ENCODE measurements at places on chromosomes 1 and 21.

DNA sequence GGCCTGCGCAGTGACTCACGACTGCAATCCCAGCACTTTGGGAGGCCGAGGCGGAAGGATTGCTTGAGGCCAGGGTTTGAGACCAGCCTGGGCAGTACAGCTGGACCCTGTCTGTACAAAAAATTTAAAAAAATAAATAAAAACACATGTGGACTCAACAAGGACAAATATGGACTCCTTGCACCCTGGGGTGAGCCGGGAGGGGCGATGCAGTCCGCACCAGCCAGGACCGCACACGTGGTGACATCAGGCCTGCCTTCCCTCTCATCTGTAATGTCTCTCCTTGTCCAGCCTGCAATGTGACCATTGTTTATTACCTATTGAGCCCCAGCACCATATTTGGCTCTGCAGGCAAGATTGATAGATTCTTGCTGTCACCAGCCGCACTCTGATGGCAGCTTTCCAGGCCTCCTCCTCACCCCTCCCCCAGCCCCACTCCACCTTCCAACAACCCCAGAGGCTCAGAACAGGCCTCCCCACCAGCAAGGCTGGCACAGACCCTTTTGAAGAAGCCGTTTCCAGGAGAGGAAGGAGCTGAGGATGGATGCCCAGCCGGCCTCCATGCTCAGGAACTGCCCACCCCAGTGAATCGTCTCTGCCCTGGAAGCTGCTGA lies 55.2 kb downstream of the IRF2BP2 start:
- no peak for DNase-seq

GRCh38 chr21:34534522-34534921 lies 22.5 kb upstream of the KCNE1 start:
- DNase-seq, result no peak

DNA sequence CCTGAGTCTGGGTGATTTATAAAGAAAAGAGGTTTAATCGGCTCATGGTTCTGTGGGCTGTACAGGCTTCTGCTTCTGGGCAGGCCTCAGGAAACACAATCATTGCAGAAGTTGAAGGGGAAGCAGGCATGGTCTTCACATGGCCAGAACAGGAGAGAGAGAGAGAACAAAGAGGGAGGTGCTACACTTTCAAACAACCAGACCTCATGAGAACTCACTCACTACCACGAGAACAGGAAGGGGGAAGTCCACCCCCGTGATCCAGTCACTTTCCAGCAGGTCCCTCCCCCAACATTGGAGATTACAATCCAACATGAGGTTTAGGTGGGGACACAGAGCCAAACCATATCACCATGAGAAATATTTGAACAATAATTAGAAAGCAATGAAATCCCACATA lies 222.9 kb downstream of the FAM72C start:
- DNase-seq, result no peak

DNA sequence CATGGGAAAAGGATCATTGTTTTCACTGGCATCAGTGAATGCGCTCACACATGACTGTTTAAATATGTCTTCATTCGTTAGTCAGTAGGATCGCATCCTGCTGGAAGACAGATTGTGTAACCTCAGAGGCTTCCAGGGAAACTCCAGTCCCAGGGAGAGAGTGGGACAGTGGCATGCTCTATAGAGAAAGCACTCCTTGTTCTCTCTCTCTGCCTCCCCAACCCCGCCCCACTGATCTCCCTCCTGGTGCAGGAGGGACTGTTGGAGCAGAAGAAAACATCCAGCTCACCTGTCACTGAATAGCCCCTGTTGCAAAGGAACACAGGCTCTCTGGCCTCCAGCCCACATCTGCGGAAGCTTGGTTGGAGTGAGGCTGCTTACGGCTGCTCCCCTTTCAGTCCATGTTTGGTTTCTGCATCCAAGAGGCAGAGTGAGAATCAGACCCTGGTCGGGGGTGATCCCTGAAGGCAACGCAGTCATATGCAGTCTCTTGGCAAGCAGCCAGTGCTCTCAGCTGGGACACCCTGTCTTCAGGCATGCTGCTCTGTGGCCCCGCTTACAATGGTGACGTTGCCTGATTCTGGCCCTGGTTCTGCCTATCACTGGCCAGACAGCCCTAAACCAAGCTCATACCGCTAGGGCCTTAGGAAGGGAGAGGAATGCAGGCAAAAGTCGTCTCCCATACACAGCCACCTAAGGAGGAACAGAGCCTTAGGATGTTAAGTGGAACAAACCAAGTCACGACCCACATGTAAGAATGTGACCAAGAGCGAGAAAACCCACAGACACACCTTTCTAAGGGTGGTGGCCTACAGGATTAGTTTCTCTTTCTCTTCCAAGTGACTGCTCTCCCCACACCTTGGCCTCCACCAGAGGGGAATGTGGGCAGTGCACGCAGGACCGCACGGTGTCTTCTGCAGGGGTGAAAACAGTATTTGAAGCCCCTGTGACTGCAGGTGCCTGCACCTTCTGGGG lies 39.7 kb downstream of the BACE2 start:
- no peak for DNase-seq

DNA sequence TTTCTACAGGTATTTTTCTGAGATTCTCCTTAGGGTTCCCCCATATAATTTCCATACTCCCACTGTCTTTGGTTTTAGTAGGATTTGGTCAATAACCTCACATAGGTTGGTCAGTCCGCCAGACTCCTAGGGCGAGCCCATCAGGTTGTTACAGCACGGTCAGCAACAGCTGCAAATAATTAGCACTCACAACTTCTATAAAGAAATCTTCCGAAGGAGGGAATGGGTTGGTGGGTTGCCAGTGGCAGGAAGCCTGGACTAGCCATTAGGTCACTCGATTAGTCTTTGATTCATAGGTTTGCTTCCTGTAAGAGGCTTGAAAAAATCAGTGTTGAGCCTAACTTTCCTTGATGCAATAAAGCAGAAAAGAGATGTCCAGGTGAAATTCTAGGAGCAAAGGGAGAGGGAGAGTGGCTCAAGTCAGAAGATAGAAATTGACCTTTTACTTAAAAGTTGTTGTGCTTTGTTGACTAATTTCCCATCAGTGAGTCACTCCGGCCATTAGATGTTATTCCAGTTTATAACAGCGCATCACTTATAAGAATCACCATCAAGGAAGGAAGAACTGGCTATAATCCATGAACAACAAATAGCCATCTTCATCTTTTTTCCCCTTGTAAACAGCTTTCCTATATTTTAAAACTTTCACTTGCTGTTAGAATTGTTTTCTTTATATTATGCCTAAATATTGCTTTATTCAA lies 88.3 kb downstream of the TPR start:
- no peak for DNase-seq

- DNase-seq, result no peak
Measured at GRCh38 chr1:228866468-228866867, 131.2 kb downstream of the RHOU start.

GRCh38 chr1:11680270-11681070 lies 478 bp downstream of the MAD2L2 start:
- no peak for DNase-seq

- no peak for DNase-seq
Measured at GRCh38 chr1:99969260-99969728, 502 bp upstream of the SLC35A3 start.

DNA sequence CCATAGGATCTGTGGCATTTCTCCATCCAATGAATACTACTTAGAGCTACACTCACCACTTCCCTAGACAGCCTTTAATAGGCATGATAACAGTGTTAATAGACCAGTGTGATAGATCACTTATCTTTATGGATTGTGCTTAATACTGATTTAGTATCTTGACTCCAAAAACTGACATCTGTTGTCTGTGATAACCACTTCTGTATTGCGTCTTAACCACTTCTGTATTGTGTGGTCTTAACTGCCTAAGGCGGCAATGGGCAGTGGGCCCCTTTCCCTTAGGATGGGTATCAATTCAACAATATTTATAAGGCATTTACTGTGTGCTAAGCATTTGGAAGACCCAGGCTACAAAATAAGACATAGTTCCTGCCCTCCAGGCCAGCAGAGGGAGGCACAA lies 32.0 kb upstream of the RCAN3 start:
- no peak for DNase-seq

Data from NAMALWA (cell line).